Naive thymus-derived CD4-positive, alpha-beta T cell (primary cell): ENCODE measurements at places on chromosomes 3 and 15. TPM values are rescaled to one million over a fixed set of nuclear protein-coding genes. Genes with fewer than 3 reads are reported as not detected.

Gene PPARG
- polyA plus RNA-seq, result not detected

Gene TTLL13
- polyA plus RNA-seq, result not detected

Gene SKOR1
- polyA plus RNA-seq, result not detected

Gene FGD5
- polyA plus RNA-seq, result not detected

Gene SLC22A13
- not detected for polyA plus RNA-seq

DNA sequence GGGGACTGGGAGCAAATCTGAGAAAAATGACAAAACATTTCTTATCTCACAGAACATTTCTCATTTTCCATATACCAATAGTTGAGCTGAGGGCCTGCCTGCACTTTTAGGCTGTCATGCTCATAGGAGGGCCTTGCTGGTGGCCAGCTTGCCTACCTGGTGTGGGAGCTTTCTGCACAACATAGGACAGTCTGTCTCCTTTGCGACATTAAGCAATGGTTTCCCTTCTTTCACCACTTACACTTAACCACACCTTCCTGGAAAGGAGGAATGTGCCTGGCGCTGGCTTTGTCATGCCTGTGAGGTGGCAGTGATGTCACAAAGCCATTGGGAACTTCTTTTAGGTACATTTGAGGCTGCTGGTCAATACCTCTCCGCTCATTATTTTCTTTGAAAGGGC lies 5.7 kb downstream of the SNAPC5 start:
- DNase-seq, result no peak

DNA sequence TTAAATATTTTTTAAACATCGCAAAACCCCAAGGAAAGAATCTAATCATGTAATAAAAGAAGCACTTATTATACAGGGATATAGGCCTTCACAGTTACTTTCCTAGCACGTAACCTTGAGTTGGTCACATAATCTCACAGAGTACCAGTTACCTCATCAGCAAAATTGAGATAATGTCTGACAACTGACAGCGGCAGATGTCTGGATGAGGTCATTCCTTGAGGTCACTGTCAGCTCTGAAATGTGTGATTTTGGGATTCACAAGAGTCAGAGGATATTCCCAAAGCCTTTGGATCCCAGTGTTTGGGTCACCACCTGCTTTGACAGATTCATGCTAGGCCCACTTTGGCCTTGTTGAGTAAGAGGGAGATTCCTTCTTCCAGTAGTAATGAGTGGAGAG lies 151.4 kb upstream of the SEMA6D start:
- no peak for DNase-seq

GRCh38 chr15:96320703-96321638 lies 9.5 kb upstream of the NR2F2 start:
- no peak for DNase-seq

GRCh38 chr3:62577153-62577552 lies 203.8 kb upstream of the FEZF2 start:
- DNase-seq, result no peak

- DNase-seq, result no peak
Measured at GRCh38 chr15:39156166-39156565, 424.7 kb upstream of the THBS1 start.

DNA sequence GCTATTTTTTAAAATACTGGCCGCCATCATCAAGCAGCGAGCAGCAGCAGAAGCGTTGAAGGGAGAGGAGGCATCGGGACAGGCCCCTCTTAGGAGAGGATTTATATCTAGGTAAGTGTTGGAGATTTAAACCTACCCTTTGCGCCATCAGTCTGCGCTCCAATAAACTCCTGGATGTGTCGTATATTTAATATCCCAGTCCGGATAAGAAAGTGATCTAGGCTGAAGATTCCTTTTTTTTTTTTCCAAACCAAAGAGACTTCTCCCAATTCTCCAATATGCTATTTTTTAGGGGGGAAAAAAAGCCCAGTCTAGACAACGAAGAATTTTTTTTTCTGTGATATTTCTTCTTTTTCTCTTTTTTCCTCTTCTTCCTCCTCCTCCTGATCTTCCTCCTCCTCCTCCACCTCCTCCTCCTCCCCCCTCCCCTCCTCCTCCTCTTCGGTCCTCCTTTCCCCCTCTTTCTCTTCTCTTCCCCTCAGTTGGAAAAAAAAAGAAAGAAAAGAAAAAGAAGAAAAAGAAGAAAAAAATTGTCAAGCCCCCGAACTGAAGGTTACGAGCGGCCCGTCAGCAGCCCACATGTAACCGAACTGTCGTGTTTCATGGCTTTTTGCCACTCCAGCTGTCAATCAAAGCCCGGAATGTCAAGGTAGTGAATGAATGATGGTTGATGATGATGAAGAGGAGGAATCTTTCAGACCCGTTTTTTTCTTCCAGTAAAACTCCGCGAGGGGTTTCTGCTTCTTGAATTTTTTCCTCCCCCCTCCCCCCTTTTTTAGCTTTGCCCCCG lies 835 bp downstream of the MEIS2 start:
- DNase-seq, result no peak

- no peak for DNase-seq
Measured at GRCh38 chr3:4898454-4899313, 80.6 kb upstream of the BHLHE40 start.

DNA sequence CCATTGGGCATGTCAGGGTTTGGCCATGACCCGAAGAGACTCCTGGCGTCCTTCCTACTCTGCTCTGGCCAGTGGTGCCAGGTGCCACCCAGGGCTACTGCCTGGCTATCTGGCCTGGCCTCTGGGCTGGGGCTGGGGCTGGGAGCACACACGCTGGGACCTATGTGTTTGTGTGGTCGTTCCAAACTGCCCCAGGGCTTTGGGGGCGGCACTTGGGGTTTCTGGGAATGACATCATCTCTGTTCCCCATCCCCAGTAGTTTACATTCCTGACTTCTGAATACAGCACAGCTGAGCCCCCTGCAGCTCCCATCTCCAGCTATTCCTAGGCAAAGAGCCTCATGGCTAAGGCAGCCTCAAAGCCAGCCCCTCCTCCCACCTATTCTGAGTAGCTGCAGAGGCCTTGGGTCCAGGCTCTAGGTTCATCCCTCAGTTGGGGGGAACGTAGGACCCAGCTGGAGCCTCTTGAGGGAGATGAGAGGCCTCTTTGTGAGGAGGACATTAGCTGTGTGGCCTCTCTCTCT lies 24.3 kb downstream of the PLEKHO2 start:
- no peak for DNase-seq
